Activated naive CD4-positive, alpha-beta T cell treated with anti-CD3 and anti-CD28 coated beads for 36 hours (primary cell): ENCODE measurements at places on chromosomes 2 and 18. TPM values are rescaled to one million over a fixed set of nuclear protein-coding genes. Genes with fewer than 3 reads are reported as not detected.

The MTLN gene
- total RNA-seq = 110 TPM

The AKAIN1 gene
- total RNA-seq = not detected

DNA sequence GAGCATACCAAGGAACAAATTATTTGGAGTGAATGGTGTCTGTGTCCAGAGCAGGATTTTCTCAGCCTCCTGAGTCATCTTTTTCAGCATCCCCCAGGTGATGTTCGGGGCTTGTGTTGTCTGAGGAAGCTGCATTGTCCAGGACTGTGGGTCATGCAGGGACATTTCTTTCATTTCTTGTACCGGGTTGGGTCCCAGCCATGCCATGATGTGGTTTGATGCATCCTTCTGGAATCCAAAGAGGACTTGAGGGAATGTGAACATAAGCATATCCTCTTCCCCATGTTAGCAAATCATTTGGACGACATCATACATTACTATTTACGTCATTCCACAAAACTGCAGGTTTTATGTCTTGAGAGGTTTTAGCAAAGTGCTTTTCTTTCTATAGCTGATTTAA, 797.8 kb downstream of the CCDC85A start:
- no peak overlapping the region for H3K27ac ChIP-seq
- no peak overlapping the region for H3K4me3 ChIP-seq
- no peaks in the 10 kb centered on the region for H3K4me1 ChIP-seq
- H3K27me3 ChIP-seq = no peaks in the 10 kb centered on the region
- H3K36me3 ChIP-seq = no peaks in the 10 kb centered on the region

DNA sequence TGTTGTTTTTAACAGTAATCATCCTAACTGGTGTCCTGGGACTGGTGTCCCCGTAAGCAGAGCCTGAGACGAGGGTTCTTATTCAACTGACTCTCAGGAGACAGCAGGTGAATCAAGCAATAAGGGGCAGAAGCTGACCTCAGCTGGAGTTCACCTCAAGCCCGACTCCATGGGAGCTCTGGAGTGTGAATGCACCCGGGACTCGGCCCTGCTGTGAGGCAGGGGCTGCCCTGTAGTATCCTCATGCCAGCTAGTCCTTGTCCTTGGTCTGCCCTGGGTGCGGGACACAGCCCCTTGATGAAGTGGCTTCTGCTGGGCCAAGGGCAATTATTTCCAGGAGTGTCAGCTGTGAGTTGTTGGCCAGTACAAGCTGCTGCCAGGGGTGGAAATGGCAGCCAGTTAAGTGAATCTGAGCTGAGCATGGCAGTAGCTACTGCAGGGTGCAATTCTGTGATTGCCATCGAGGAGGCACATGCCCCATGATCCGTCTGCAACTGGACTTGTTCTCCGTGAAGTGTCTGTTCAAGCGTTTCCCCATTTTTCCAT, 54.9 kb upstream of the OTOS start:
- H3K4me1 ChIP-seq = no peaks in the 10 kb centered on the region
- H3K27me3 ChIP-seq = peaks cover 8% of the 10 kb centered on the region
- DNase-seq = no peak
- no peaks in the 10 kb centered on the region for H3K36me3 ChIP-seq
- H3K4me3 ChIP-seq = no peak overlapping the region

- peak overlapping the region; percentile 41 for H3K4me3 ChIP-seq
- H3K27me3 ChIP-seq = no peaks in the 10 kb centered on the region
- peaks cover 98% of the 10 kb centered on the region for H3K4me1 ChIP-seq
These were observed 126.2 kb downstream of the PLB1 start for GRCh38 chr2:28622101-28622499.

DNA sequence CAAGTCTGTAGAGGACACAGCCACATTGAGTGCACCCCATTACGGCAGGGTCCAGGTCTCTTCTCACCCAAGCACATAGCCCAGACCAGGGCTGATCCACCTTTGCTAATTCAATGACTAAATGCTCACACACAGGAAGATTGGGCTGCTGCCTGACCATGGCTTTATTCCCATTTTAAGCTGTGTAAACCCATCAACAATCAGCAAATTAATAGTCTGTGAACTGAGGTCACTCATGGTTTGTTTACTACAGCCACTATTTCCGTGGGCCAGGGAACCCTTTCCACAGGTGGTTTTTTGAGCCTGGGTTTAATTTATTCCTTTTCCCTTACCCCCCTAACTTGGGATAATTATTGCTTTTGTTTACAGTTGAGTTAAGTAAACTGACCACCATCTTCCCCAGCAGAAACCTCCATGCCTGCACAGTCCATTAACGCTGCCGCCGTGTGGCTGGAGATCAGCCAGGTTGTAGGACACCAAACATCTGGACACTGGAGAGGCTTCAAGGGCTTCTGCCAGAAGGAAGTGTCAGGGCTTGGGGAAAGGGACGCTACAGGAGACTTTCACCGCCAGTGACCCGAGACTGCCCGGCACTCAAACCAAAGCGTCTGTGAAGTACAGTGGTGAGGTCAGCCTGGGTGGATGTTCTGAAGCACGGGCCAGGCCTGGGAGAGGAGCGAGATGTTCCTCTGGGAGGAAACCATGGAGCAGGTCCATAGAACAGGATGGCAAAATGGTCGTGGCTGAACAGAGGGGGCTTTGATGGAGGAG, 282.9 kb downstream of the DYSF start:
- H3K27ac ChIP-seq = no peak overlapping the region
- peaks cover 17% of the 10 kb centered on the region for H3K27me3 ChIP-seq
- DNase-seq = no peak
- H3K4me1 ChIP-seq = no peaks in the 10 kb centered on the region
- no peaks in the 10 kb centered on the region for H3K36me3 ChIP-seq
- H3K4me3 ChIP-seq = no peak overlapping the region

DNA sequence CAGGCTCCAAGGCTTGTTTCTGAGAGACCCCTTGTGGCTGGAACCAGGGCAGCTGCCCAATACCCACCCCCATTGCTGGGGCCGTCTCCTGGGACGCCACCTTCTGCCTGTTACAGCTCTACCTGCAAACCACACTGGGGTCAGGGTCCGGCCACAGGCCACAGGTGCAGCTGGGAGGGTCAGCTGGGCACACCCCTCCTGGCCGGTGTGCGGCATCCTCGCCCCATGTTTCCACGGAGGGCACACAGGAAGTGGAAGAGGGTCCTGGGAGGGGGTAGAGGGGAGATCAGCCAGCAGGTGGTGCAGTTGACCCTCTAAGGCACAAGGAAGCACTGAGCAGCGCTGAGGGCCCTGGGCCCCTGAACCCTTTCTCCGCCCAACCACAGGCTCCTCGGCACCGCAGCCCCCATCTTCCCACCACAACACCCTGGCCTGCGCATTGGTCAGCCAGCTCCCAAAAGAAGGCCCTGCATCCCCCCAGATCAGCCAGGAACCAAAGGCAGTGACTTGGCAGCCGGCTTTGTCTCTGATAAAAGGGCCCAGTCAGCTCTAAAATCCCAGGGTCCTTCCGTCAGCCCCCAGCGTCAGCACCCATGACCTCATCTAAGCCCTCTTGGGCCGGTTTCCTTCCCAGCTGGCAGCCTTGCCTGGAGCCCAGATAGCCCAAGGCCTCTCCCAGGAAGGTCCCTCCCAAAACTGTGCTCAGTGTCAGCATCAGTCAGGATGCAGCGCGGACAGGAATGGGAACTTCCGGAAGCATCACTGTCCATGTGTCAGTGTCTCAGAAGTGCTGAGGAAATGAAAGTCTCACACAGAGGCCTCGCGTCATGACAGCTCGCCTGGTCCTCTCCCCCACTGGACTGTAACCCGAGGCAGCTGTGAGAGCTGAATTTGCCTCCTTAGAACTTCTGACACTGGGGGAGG, 1.7 kb downstream of the ERFE start:
- peaks cover 10% of the 10 kb centered on the region for H3K4me1 ChIP-seq
- DNase-seq = peak; percentile 22
- peaks cover 27% of the 10 kb centered on the region for H3K27me3 ChIP-seq
- no peak overlapping the region for H3K4me3 ChIP-seq
- no peaks in the 10 kb centered on the region for H3K36me3 ChIP-seq

DNA sequence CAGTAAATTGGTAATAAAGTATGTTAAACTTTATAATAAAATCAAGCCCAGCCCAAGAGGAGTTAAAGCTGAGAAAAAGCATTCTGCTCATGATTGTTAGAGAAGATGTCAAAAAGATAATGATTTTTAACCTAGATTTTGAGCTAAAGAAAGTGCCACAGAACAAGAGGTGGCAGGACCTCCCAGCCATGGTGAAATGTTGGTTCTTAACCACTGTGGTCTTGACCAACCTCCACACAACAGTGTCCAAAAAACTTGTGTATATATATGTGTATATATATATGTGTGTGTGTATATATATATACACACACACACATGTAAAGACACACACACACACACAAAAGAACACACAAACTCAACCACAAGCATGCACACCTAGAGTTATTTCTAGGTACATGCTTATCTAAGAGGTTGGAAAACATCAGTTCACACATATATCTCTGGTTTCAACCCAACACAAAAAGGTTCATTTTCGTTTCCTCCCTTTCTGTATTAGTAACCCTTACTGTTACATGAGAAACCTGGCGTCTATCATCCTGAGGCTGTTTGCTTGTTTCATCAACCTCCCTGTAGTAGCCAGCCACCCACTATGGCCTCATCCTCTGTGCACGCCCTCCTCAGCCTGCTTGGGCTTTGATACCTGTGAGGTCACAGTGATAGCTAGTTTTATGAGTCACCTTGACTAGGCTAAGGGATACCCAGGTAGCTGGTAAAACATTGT, 631.8 kb upstream of the ID2 start:
- peak overlapping the region; percentile 68 for H3K27ac ChIP-seq
- no peaks in the 10 kb centered on the region for H3K36me3 ChIP-seq
- peaks cover 2% of the 10 kb centered on the region for H3K27me3 ChIP-seq
- H3K4me1 ChIP-seq = peaks cover 18% of the 10 kb centered on the region
- DNase-seq = peak; percentile 80
- no peak overlapping the region for H3K4me3 ChIP-seq
